Fibroblast of skin of abdomen (primary cell): ENCODE measurements at places on chromosomes 1 and 21.

DNA sequence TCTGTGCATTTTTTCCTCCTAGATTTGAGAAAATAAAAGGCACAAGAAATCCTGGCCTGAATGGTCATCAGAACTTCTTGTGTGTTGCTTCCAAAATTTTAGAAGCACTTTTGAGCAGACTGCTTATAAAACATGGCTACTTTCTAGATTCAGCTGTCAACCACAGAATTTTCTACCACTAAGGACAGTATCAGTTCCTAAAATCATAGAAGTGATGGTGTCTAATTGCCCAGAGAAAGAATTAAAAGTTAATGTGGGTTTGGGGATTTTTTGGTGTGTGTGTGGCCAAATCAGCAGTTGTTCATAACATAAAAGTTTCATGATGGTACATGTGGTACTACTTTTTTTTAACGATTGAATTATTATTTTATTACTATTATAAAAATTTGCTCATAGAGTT, 171.4 kb upstream of the SNX7 start:
- no peak for DNase-seq

DNA sequence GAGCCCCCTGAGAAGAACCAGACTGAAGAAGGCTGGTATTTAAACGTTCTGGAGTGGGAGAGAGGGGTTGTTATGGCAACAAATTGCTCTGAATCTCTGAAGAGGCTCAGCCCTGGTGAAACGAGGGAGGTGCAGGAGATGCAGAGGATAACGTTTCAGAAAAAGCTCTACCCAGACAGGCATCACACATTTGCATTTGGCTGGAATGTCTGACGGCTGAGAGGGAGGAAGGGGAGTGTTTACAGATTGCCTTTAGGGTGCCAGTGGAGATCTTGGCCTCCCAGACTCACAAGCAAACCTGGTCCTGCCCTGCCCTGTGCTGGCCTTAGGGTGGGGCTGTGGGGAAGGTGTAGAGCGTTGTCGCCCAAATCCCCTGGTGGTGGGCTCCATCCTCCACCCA, 169.0 kb upstream of the AJAP1 start:
- no peak for DNase-seq

- DNase-seq = peak; percentile 41
These were observed 95.0 kb downstream of the BEND5 start for GRCh38 chr1:48681476-48682305.

GRCh38 chr21:38417726-38418125, 80.6 kb downstream of the ERG start:
- DNase-seq = no peak

GRCh38 chr1:32100807-32101708, 6.8 kb upstream of the KPNA6 start:
- peak; percentile 78 for DNase-seq

- peak; percentile 10 for DNase-seq
These were observed 48.2 kb upstream of the LRP8 start for GRCh38 chr1:53376041-53376461.

GRCh38 chr1:21143138-21143537, 33.6 kb downstream of the EIF4G3 start:
- DNase-seq = no peak

GRCh38 chr21:46551636-46552241, 53.1 kb downstream of the S100B start:
- DNase-seq = no peak
